ENCODE measurements at places on chromosomes 2 and 18. TPM values are rescaled to one million over a fixed set of nuclear protein-coding genes. Genes with fewer than 3 reads are reported as not detected.

GRCh38 chr2:20509770-20510490, 63.1 kb downstream of the RHOB start:
- peak; percentile 78 for DNase-seq

GRCh38 chr2:26666671-26667070, 25.5 kb upstream of the CIB4 start:
- no peak for DNase-seq

- no peak for DNase-seq
Measured at GRCh38 chr2:191202209-191202721, 42.9 kb upstream of the MYO1B start.

DNA sequence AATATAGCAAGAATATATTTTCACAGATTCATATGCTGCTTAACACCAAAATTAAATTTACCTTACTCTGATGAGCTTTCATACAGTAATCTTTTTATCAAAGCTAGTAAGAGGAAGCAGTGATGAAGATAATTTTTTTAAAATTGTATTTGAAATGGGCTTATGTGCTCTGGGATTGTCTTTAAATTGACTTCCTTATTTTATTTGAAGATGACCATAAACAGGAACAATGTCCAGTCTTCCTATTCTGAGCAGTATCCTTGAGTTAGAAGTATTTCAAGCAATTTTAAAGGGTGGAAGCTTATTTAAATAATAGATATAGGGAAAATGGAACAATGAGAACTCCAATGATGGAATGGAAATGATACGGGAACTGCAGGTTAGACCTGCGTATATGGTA, 211.6 kb downstream of the MCFD2 start:
- DNase-seq, result no peak

DNA sequence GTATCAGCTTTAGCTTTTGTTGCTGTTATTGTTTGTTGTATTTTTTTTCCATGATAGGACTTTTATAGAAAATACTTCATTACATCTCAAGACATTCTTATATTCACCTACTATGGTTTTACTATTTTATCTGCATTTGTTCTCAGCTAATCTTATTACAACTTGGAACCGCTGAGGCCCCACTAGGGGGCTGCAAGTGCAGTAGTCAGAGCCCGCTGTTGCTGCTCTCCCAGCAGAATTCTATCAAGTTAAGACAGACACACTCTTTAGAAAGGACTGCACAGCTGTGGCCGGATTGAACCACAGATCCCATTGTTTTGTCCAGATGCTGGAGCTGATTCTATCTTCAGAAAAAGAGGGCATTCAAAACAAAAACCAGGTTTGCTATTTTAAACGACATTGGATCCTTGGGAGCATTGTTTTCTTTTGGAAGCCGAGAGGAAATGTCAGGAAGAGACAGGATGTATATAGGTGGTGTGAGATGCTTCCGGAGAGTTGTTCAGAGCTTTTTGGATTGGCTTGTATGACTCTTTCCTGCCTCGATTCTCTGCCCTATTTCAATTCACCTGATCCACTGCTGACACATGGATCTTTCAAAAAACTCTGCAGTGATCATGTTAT, 105.7 kb upstream of the GAREM1 start:
- DNase-seq, result no peak

- no peak for DNase-seq
Measured at GRCh38 chr2:79980816-79981215, 323.7 kb downstream of the LRRTM1 start.

GRCh38 chr2:173286153-173286809, 68.4 kb upstream of the CDCA7 start:
- no peak for DNase-seq

GRCh38 chr2:130840506-130840905, 3.8 kb downstream of the ARHGEF4 start:
- no peak for DNase-seq

DNA sequence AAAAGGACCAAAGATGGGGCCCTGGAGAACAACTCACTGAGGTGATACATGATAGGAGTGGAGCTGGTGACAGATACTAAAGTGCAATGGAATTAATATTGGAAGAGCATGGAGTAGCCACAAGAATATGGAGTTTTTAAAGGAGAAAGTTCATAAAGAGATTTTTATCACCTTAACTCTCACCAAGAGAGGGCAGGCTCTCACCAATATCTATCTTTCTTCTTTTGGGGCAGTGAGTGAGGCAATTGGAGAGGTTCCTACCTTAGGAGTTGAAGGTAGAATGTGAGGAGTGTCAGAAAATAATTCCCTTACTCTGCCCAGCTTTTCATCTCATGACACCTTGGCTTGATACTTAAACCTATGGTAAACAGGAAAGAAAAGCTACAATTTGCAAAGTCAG, 233.7 kb upstream of the CWC22 start:
- no peak for DNase-seq

- no peak for DNase-seq
Measured at GRCh38 chr18:21958707-21959450, 210.5 kb upstream of the GATA6 start.

ADD2 gene
- total RNA-seq, result 1.1 TPM

TLX2 gene
- total RNA-seq, result 0.40 TPM

LCT gene
- 0.08 TPM for total RNA-seq

PTPN2 gene
- 32.2 TPM for total RNA-seq

C2orf74 gene
- 0.72 TPM for total RNA-seq
